ENCODE measurements at places on chromosomes 4 and X.

DNA sequence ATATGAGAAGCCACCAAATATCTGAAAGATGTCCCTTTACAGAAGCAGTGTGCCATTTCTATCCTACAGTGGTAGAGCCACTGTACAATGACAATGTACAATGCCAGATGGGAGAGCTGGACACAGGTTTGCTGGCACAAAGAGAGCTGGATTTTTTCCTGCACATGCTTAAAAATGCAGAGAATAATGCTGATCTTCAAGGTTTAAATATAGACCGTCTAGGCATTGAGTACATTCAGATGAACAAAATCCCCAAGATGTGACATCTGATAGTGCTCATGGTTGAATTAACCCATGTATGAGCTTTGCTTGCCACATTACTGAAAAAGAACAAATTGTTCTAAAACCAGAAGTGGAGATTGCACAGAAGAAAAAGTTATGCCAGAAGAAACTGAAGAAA is 11.7 kb downstream of the ADGRL3 start:
- DNase-seq, result no peak

DNA sequence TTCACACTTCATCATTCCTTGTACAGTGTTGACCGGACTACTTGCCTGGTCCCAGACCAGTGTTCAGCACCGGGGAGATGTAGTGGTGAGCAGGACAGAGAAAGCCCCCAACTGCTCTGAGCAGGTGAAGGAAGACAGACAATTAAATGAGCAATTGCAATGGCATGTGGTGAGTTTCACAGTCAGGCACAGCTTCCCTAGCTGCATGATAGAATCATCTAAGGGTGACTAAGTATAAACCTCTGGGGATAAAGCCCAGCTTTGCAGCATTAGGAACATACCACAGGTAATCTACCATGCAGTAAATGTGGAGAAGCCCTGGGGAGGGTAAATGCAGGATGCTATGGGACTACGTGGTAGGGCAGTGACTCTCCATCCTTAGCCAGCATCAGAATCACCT is 47.8 kb downstream of the TMA16 start:
- DNase-seq, result peak; percentile 76

GRCh38 chr4:68907788-68908700 is 43.6 kb downstream of the UGT2A3 start:
- DNase-seq, result no peak

GRCh38 chr4:138796761-138797160 is 218.8 kb upstream of the NOCT start:
- DNase-seq, result no peak

DNA sequence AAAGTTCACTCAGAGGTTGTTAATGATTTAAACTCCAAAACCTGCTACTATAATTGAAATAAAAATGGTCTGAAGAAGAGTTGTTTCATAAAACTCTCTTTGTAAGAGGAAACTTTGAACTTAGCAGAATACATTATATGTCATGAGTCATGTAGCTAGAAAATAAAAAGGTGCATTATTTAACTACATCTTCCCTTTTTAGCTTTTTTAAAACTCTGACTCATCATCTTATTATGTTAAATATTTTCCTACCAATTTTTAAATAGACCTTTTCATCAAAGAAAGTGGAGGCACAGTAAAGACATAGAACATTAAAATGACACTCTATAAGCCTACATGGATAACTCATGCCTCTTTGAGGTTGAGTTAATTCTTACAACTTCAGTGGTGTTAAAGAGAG is 1.2 kb upstream of the ZNF827 start:
- peak; percentile 39 for DNase-seq

- no peak for DNase-seq
Observed at GRCh38 chr4:94409962-94410361, 41.8 kb upstream of the PDLIM5 start.

DNA sequence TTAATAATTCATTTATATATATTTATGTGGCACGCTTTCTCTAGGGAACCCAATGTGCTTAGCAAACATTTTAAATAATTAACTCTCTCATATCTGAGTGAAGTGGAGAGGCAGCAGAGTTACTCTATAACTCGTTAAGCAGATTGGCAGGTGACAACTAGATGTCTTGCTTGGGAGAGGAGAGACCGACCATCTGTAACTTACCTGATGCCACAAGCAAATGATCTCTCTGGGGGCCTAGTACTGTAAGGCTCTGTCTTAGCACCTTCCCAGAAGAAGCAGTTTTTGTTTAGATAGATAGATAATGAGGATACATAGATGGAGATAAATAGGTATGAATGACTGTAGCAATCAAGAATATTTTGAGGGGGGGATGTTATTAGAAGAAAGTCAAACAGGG is 11.9 kb upstream of the SEL1L3 start:
- DNase-seq, result no peak

DNA sequence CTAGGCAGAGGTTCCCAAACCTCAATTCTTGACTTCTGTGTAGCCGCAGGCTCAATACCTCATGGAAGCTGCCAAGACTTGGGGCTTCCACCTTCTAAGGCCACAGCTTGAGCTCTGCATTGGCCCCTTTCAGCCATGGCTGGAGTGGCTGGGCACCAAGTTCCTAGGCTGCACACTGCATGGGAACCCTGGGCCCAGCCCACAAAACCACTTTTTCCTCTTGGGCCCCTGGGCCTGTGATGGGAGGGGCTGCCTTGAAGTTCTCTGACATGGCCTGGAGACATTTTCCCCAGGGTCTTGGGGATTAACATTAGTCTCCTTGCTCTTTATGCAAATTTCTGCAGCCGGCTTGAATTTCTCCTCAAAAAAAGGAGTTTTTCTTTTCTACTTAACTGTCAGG is 14.0 kb upstream of the LOC101059915 start:
- no peak for DNase-seq

GRCh38 chr4:112279025-112279881 is 6.5 kb downstream of the TIFA start:
- DNase-seq, result no peak

GRCh38 chr4:119656342-119656741 is 27.7 kb upstream of the PDE5A start:
- DNase-seq, result no peak

DNA sequence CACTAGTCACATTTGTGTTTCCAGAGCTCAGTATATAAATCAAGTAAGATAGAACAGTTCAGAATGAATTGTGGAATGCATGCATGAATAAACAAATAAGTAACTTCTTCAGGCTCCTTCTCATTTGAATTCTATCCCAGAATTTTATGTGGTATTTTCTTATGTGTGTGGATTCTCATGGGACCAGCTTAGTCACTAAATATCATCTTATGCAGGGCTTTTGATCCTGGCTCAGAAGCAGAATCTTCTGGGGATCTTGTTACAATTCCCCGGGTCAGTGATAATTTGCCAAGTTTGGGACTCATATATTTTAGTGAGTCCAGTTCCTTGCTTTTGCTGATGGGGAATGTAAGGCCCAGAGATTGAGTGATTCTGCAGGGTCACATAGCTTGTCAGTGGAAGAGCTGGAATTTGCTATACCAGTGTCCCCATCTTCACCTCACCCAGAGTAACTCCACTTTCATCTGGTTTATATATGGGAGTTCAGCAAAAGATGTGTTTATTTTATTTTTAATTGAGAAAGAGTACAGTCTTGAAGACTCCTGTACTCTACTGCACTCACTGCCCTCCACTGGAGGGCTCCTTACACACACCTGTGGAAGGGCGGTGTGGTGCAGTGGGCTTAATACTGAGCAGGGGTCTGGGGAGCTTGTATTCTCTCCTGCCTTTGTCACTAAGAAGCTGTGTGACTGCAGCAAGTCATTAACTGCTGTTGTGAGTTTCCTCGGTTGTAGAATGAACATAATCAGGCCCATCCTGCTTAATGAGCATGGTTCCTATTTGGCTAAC is 198.2 kb upstream of the CXorf66 start:
- DNase-seq, result no peak

GRCh38 chr4:1246111-1246881 is 2.6 kb downstream of the CTBP1 start:
- DNase-seq, result peak; percentile 8

GRCh38 chr4:7411896-7412553 is 22.7 kb downstream of the PSAPL1 start:
- no peak for DNase-seq

DNA sequence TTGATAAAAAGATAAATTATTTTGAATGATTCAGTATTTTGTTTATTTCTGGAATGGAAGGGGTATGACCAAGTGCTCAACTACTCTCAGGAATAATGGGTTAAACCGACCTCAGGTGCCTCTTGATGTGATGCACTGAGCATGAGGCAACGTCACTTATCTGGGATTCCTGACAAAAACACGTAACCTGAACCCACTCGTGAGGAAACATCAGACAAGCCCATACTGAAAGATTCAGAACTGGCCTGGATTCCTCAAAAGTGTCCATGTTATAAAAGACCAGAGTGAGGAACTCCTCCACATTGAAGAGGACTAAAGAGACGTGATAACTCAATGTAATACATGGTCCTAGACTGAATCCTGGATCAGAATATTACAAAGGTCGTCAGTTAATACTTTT is 144.0 kb downstream of the FNIP2 start:
- DNase-seq, result no peak

DNA sequence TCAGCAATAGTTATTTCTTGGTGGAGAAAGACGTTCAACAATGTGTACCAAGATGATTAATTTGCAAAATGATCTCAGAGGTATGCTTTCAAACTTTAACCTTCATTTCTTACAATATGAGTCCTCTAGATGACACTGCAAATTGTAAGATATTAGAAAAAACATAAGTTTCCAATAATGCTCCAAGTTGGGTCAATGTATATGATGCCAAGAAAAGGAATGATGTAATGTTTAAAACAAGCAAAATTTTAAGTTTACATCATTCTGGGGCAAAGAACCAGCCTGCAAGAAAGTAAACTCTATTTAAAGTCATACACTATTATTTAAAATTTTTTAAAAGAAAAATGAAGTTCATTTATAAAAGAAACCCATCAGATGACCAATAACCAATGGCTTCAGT is 56.1 kb downstream of the PRSS12 start:
- no peak for DNase-seq

GRCh38 chr4:80060804-80061203 is 12.2 kb downstream of the ANTXR2 start:
- DNase-seq, result no peak

DNA sequence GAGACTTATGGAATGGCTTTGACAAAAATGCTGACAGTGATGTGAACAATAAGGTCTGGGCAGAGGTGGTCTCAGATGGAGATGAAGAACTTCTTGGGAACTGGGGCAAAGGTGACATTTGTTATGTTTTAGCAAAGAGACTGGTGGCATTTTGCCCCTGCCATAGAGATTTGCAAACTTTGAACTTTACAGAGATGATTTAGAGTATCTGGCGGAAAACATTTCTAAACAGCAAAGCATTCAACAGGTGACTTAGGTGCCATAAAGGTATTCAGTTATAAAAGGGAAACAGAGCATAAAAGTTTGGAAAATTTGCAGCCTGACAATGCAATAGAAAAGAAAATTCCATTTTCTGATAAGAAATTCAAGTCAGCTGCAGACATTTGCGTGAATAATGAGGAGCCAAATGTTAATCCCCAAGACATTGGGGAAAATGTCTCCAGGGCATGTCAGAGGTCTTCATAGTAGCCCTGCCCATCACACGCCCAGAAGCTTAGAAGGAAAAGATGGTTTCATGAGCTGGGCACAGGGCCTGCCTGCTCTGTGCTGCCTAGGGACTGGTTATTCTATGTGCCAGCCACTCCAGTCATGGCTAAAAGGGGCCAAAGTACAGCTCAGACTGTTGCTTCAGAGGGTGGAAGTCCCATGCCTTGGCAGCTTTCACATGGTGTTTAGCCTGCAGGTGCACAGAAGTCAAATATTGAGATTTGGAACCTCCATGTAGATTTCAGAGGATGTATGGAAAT is 782.2 kb downstream of the TRAM1L1 start:
- no peak for DNase-seq

GRCh38 chr4:189592890-189593289 is 347.8 kb upstream of the FRG1 start:
- no peak for DNase-seq

DNA sequence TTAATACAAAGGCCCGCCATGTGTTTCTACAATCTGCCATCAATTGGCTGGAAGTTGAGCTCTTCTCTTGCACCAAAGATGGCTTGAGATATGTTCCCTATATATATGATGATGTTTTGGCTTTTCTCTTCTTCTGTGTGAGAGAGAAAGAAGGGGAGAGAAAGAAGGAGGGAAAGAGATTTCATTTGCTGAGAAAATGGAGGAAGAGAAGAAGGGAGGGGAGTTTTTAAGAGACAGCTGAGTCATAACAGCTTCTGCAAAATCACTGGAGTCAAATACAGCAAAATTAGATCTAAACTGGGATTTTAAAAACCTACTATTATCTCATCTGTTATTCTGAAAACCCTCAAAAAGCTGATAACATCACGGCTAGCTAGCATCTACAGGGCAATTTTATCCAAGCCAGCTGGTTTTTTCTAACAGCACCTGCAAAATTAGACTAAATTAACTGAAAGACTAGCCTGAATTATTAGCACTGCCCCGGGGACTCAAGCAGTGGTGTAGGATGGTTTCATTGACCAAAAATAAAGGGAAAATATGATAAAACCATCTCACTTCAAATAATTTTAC is 647.6 kb upstream of the ACTRT1 start:
- no peak for DNase-seq

- no peak for DNase-seq
Observed at GRCh38 chrX:53357799-53358530, 64.5 kb downstream of the SMC1A start.

GRCh38 chrX:10598540-10598939 is 21.8 kb downstream of the MID1 start:
- DNase-seq, result no peak

DNA sequence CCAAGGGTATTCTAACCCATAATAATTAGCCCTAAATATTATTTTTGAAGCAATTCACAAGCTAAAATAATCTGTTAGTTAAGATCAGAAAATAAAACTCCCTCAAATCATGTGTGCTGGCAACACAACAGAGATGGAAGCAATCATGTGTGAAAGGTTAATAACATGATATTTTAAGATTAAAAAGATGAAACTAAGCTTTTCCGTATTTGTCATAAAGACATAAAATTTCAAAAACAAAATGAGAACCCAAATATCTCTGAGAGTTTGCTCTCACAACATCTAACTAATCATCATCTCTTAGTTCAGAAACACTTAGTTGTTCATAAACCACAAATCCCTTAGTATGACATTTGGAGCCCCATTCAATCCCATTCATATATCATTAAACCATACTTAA is 749.1 kb downstream of the CCSER1 start:
- DNase-seq, result no peak

DNA sequence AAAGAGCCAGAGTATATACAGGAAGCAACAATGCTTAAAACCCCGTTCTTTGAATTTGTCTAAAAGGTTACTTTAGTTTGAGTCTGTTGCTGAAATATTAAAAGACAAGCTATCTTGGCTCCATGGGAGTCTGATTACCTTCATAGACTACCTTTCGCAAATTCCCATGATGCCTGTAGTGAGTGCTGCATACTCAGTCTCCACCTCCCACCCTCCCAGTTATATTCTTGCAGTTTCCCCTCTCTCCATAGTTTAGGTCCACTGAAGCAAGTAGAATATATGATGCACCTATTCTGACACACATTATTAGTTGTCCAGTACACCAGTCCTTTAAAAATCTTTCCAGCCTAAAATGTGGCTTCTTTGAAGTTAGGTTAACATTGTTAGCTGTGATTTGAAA is 2.4 kb downstream of the CNKSR2 start:
- no peak for DNase-seq

Data from mammary epithelial cell (primary cell).